ENCODE measurements at places on chromosomes 5 and 9.

DNA sequence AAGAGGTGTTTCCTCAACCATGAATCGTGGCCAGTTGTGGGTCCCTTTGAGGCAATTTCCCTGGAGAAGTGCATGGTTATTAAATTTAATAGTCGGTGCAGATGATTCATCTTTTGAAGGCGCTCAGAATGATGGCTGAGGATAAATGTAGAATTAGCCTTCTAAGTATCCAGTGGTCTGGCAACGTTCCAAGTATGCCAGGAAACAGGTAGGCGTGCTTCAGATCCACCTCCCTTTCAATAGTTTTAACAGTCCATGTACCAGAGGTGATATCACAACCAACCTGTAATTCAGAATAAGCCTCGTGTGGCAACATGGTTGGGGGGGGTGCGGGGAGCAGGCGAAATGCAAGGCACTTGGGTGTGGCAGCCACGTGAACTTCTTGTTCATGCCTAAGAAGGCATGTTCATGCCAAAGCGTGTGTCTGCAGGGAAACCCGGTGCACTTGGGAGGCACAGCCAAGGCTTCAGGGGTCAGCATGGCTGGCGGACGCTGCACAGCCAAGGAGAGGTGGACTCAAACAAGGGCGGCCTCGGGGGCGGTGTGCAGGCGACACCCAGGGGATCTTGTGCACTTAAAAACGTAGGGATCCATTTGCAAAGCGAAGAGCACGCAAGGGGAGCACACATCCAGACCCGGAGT, 5.2 kb upstream of the NKD2 start:
- no peak for DNase-seq

DNA sequence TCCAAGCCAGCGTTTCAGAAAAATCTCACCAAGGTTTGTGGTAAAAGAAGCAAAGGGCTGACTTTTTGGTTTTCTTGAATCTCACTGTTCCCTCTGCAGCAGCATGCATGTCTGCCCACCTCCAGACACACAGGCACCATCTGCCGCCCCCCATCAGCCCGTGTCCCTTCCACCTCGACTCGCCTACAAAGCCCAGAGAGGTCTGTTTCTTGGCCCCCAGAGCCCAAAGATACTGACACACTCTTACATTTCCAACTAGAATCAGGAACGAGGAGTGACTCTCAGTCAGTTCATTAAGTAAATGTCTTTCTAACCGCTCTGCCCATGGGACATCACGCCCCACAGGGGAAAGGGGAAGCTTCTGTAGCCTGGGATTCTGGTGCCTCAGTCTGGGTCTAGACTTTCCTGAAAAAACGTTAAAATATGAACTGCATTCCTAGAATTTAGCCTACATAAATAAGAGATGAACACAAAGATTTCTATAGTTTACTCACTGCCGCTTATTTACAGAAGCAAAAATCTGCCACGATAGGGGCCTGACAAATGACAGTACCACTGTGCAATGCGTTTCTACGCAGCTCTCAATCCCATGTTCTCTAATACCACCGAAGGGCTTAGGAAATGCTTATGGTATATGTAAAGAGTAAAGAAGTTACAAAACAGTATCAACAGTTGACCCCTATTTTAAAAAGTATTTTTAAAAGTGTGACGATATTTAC, 4.1 kb downstream of the IL4 start:
- no peak for DNase-seq

- DNase-seq = no peak
These were observed 33.7 kb upstream of the ITGA1 start for GRCh38 chr5:52754051-52754450.

DNA sequence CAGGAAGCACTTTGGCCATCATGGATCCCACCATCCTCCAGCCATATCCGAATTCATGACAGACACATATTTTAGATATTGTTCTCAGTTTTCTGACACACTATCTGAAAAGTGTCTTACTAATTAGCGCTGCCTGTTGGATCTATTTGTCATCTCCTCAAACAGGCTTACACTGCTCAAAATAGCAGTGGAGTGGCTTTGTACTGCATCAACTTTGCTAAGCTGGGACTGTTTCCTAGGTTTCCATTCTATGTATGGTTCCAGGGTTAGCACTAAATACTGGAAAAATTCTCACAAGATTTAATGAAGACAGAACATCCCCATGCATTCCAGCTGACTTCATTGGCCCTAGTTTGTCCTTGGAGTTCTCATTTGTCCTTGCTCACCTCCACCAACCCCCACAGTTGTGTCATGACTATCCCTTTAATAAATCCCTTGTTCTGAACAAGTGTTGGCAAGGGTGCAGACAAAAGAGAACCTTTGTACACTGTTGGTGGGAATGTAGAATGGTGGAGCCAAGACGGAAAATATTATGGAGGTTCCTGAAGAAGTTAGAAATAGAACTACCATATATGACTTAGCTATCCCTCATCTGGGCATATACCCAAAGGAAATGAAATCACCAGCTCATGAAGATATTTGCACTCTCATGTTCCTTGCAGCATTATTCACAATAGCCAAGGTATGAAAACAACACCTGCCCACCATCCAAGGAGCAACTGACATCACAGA, 136.5 kb upstream of the RAI14 start:
- DNase-seq = peak; percentile 43

GRCh38 chr5:146040527-146040926, 64.8 kb downstream of the PLAC8L1 start:
- DNase-seq = no peak

DNA sequence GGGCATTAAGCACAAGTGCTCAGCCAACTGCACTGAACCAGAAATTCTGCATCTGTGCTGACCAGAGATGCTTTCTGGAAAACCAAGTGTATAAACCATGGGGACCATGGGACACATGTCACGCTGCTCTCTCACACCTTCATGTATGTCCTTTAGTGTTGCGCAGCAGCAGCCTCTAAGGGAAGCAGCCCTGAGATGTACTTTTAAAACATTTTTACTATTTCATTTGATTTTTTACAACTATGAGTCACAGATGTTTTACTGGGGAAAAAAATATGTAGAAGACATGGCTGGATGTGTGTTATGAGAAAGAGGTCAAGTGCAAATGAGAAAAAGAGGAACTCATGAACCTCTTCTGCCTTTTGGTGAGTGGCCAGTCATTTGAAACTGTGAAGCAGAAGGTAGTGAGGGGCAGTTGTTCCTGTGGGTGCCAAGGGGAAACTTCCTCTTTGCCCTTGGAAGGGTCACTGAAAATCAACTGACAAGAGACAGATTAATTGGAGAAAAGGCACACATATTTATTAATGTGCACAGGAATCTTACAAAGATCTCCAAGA, 31.4 kb upstream of the SYK start:
- DNase-seq = no peak

- DNase-seq = no peak
These were observed 143.9 kb downstream of the CACNA1B start for GRCh38 chr9:138021251-138022056.

DNA sequence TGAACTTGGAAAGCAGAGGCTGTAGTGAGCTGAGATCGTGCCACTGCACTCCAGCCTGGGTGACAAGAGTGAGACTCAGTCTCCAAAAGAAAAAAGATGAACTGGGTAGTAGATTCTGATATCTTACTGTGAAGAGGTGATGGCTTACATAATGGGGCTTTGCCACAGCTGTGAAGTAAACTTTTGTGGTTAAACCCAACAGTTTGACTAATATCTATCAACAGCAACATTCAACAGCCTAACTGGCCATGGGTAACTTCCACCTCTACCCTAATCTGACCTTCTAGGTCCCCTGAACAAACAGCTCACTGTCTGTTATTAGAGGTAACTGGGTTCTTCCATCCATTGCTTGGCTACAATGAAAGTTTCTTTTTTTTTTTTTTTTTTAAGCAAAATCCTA, 52.1 kb downstream of the TLE1 start:
- no peak for DNase-seq

- no peak for DNase-seq
These were observed 334.7 kb downstream of the NDUFS4 start for GRCh38 chr5:53895091-53895683.

DNA sequence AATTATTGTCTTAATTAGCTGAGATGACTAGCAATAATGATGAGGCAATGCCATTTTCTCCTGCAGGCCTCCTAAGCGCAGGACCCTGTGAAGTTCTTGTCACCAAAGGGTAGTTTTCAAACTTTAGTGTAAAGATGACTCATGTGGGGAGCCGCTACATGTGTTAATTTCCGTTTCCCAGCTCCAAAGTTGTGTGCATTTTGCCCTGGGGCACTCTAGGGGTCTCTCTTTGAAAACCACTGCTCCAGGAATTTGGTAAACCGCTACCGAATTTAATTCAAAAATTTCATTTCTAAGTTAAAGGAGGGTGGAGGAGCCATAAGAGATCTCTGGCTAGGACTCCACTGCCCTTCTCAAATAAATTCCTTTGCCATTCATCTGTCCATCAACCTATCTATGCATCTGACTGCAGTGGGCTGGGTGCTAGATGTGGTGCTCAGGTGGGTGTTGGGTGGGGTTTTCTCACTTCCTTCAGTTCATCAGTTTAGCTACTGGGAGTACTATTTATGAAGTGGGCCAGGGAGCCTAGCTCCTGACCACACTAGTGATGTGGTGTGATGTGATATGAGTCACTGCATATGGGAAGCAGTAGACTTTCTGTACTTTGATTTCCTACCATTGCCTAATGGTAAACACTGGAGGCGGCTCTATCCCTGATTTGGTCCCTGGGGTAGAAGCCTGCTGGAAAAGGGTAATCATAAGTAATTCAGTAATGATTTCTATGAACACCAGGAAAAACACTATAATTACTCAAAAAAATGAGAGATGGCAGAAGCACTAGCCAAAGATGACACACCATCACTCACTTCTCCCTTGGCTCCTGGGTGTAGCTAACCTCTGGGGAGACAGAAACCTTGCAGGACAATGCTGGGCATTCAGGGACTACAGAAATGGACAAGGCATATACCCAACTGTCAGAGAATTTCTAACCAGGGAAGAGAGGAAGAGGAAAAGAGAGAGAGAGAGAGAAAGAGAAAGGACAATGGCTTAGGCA, 4.0 kb upstream of the ZSWIM6 start:
- no peak for DNase-seq

- DNase-seq = no peak
These were observed 39.0 kb upstream of the TTC1 start for GRCh38 chr5:159969966-159970365.

- no peak for DNase-seq
These were observed 637.0 kb downstream of the DNAH5 start for GRCh38 chr5:13307480-13307879.

DNA sequence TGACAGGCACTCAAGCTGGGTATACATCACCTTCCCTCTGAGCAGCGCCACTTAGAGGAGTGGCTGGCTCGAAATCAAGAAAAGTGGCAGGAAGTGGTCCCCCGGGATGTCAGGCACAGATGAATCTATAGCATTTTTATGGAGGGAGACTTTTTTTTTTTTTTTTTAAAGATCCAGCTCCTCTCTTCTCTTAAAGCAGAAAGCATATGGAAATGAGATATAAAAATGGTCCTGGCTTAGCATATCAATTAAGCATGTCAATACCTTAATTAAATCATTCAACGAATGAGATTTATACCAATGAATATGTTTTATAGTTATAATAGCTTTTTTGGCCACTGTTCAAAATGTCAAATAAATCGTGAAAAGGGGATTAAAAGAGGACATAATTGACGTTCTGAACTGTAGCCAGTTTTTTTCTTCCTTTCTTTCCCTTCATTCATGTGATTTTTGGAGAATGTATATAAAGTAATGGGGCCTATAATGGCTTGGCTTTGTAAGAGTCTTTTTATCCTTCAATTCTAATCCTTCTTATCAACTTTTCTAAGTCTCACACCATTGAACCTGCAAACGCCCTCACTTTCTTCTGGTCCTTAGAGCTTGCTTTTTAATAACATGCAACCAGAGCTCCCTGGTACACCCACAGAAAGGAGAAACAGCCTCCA, 319.2 kb upstream of the PANK3 start:
- DNase-seq = no peak

DNA sequence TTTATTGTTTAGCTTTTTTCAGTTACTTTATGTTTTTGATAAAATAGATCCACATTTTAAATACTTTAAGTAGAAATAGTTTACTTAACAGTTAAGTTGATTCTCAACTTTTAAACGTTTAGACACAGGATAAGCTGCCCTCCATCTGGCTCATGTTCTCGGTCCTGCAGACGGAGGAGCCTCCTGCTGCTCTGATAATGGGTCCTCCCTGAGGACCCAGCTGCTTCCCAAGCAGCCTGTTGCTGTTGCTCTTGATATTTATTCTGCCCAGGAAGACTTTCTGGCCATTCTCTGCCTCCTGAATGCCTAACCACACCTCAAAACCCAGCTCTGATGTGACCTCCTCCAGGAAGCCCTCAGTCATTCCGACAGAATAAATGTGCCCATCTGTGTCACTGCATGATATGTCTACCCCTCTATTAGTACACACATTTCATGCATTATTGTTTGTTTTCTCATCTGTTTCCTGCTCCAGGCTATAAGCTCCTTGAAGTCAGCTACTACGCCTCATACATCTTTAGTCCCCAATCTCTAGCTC, 267.2 kb upstream of the MSX2 start:
- DNase-seq = no peak

- peak; percentile 75 for DNase-seq
These were observed 47.8 kb downstream of the ANXA2R start for GRCh38 chr5:42992088-42992879.

- peak; percentile 56 for DNase-seq
These were observed 249.6 kb downstream of the SLIT3 start for GRCh38 chr5:169051351-169051750.

- DNase-seq = no peak
These were observed 114.7 kb downstream of the KIAA0825 start for GRCh38 chr5:94503677-94504076.

GRCh38 chr9:110707419-110707818, 38.8 kb downstream of the MUSK start:
- no peak for DNase-seq

DNA sequence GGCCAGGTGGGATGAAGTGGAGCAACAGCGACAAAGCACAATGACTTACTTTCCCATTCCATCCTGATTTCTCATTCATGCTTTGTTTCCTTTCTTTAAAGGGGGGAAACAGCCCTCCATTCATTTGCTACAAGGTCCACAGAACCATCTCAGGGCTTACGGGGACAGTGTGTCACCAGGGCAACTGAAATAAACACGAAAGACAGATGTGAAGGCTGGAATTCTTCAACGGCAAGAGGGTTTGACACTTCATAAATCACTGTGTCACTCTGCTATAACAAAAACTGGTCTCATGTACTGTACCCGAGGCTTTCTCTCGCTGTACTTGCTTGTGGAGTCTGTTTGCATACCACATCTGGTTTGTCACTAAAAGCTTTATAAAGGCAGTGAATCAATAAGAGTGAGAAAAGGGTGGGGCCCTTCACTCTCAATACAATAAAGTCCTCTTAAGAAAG, 150.8 kb downstream of the EFNA5 start:
- DNase-seq = no peak

DNA sequence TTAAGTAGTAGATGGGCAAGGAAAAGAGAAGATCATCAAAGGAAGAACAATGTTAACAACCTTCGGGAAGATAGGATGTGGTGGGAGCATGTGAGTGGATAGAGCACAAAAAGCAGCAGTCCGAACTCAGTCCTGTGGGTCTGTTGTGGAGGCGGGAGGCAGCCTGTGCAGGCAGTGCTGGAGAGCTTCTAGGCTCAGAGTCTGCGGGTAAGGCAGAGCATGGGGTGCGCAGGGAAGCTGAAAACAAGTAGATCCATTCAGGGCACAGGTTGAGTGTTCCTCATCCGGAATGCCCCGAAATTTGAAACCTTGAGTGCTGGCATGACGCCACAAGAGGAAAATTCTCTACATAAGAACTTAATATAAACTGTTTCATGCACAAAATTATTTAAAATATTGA, 84.9 kb downstream of the PPIC start:
- no peak for DNase-seq

- DNase-seq = no peak
These were observed 17.7 kb downstream of the NINJ1 start for GRCh38 chr9:93116072-93116961.

- no peak for DNase-seq
These were observed 1.9 kb downstream of the KDM3B start for GRCh38 chr5:138354387-138354786.

All from brain (organoid and tissue), 16 donors.